ENCODE measurements at places on chromosomes 6 and 20.

DNA sequence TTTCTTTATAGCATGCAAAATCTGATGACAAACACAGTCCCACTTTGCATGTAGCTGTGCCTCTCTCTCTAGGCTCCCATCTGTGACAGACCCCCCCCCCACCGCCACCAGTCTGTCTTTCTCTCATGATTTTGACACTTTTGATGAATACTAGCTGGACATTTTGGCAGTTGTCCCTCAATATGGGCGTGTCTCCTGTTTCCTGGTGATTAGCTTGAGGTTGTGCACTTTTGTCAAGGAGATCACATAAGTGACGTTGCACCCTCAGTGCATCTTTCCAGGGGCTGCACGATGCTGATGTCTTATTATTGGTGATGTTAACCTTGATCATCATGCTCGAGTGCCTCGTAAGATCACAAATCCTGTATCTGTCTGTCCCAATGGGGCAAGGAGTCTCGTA lies 155.1 kb downstream of the EYA2 start:
- DNase-seq: no peak

GRCh38 chr6:152018876-152019275 lies 211.4 kb downstream of the ESR1 start:
- no peak for DNase-seq

- DNase-seq: peak; percentile 87
Measured at GRCh38 chr6:138572167-138572875, 73.0 kb upstream of the NHSL1 start.

GRCh38 chr6:63525186-63525878 lies 46.9 kb upstream of the LOC128125822 start:
- DNase-seq: no peak

GRCh38 chr6:28725890-28726348 lies 197.9 kb downstream of the TRIM27 start:
- DNase-seq: no peak

DNA sequence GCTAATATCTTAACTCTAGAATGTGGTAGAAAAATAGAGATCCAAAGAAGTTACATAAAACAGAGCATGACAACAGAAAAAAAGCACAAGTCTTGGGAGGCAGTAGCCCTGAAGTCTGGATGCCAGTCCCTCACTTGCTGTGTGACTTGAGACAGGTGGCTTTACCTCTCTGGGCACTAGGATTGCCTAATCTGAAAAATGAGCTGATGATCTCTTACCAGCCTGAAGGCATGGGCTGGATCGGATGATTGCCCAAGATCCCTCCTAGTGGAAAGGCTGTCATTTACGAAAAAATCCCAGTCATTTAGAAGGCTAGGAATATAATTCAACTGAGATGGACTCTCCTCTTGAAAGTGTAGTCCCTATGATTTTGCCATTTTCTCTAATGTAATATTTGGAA lies 10.9 kb upstream of the GCM1 start:
- DNase-seq: no peak

- no peak for DNase-seq
Measured at GRCh38 chr20:19929481-19930145, 87.5 kb upstream of the NAA20 start.

DNA sequence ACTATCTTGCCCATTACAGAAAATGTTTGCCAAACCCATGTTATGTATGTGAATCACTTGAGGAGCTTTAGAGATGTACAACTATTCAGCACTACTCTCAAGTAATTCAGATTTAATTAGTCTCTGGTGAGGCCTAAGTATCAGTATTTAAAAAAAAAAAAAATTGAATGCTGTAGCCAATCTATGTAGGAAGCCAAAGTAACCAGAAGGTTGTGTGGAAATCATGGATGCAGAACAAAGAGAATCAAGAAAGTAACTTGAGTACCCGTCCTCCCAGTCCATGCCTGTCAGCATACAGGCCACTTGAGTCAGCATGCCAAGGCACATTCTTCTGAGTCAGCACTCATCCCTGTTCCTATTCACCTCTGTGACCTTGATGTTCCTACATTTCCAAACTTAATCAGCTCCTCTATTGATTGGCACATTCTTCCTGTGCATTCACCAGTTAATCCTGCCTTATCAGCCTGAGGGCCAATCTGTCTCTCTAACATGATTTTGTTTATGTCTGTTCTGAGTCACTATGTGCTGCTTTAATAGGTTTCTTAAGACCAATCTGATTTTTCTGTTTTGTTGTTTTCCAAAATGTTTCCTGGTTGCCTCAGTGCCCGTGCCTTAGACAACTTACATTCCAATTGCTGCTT lies 165.6 kb downstream of the KCNQ5 start:
- DNase-seq: no peak

GRCh38 chr6:80003826-80004172 lies 650 bp upstream of the TTK start:
- peak; percentile 44 for DNase-seq

DNA sequence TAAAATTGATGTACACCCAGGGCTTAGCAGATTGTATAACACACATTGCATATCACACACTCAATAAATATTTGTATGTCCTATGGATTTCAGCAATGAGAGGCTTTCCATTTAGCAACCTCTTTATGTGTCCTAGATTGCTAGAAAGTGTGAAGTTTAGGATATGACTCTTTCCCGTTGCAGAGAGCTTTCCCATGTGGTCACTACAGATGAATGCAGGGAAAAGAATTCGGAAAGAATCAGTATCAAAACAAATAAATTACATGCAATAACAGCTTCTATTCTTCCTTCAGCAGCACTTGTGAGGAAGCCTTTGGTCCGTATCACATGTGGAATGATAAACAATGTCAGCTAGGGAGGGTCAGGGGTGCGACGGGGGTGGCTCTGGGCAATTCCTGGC lies 870.1 kb downstream of the C6orf118 start:
- DNase-seq: no peak

DNA sequence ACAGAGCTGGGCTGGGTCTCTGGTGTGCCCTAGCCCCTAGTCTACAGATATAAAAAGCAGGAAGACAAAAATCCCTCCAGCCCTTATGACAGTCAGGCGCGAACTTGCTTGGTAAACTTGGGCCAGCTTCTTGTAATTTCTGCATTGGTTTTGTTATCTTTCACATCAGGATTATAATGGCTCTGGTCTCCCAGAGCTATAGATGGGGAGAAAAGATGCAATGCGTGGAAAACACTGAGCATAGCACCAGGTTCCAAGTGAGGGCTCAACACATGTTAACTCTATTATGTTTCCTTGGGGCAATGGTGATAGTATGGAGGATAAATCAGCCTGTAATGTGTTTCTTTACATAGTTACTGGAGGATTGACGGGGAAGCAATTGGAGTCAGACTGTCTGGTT lies 246.8 kb upstream of the KCNG1 start:
- no peak for DNase-seq

DNA sequence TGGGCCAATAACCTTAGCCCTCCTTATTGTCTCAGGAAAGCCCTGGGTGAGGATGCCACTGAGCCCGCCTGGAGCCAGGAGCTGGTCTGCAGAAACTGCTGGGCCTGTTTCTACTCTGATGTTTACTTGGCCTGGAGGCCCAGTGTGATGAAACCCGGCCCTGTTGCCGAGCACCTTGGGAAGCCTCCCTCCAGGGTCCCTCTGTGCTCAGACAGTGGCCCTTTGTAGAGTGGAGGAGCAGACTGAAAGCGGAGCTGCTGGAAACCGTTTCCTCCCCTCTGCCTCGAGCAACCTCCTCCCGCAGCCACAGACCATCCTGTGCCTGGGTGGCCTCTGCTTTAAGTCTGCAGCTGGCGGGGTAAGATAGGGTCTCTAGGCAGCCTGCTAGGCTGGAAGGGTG lies 84.1 kb upstream of the EPB41L1 start:
- no peak for DNase-seq

GRCh38 chr6:21754891-21755290 lies 161.3 kb downstream of the SOX4 start:
- no peak for DNase-seq
